ENCODE measurements at places on chromosomes 16 and 17.

- DNase-seq = no peak
Measured at GRCh38 chr17:1322014-1322428, 42.6 kb downstream of the TRARG1 start.

DNA sequence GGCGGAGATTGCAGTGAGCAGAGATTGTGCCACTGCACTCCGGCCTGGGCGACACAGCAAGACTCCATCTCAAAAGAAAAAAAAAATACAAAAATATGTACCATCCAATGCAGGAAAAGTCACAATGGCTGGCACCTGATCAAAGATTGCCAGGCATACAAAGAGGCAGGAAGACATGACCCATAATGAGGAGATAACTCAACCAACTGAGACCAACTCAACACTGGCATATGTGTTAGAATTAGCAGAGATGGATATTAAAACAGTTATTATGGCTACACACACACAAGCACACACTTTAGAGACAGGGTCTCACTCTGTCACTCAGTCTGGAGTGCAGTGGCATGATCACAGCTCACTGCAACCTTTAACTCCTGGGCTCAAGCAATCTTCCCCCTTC, 10.6 kb downstream of the QRICH2 start:
- no peak for DNase-seq

- no peak for DNase-seq
Measured at GRCh38 chr17:79707931-79708891, 22.5 kb upstream of the ENPP7 start.

- no peak for DNase-seq
Measured at GRCh38 chr17:8846768-8847211, 20.7 kb downstream of the PIK3R6 start.

DNA sequence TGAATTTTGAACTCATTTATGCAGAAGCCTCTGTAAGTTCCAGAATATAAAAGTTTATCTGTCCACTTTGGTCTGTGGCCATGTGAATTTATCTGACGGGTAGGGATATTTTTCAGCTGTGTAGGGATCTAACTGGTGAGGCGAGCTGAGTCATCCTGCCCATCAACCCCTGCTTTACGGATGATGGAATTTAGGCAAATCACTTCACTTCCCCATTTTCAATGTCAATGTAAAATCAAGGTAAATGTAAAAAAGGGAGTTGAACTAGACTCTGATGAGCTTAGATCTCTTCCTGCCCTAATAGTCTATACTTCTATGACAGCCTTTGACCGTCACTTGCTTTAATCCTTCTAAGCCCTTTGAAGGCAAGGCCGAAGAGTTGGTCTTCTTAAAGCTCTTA, 2.6 kb downstream of the SLC16A6 start:
- no peak for DNase-seq

DNA sequence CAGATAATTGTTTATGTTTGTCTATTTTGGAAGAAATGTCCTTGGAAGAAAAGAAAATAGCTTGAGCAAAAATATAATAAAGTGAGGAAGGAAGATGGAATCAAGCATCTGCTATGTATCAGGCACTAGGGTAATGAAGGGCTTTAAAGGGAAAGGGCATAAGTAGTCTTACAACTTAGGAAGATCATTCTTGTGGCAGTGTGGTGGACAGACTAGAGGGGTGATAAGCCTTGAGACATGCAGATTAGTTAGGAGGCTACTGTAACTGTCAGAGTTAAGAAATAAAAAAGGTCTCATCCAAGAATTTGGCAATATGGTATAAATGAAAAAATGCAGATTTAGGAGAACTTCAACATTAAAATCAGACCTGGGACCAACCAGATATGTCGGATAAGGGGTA, 14.9 kb downstream of the FAM222B start:
- DNase-seq = no peak

DNA sequence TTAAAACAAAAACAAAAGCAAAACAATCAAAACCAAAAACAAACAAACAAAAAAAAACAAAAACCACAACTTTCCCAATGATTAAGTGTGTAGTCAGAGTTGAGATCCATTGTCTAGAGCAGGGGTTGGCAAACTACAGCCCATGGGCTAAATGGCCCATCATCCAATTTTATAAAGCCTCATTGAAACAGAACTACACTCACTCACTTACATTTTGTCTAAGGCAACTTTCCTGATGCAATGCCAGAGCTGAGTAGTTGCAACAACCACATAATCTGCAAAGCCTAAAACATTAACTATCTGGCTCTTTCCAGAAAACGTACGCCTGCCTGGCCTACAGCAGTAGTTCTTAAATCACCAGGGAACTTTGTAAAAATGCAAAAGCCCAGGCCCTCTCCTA, 124.1 kb downstream of the SOX9 start:
- no peak for DNase-seq

- DNase-seq = no peak
Measured at GRCh38 chr17:17884391-17885357, 47.9 kb upstream of the SREBF1 start.

DNA sequence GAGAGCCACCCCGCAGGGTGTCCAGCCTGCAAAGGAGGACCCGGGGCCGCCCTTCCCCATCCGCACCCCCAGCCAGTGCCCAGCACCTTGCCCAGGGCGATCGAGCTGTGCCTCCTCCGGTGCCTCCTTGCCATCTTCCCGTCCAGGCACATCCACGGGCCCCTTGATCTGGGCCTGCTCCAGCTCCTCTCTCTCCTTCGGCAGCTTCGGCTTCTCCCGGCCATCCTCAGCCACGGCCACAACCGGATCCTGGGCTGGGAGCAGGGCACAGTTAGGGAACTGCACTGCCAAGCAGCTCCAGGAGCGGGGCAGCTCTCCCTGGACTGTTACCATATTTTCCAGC, 13.8 kb downstream of the NDUFAF8 start:
- no peak for DNase-seq

GRCh38 chr17:33055171-33055611, 63.5 kb downstream of the SPACA3 start:
- no peak for DNase-seq

- no peak for DNase-seq
Measured at GRCh38 chr16:87331241-87331801, 14.1 kb upstream of the C16orf95 start.

DNA sequence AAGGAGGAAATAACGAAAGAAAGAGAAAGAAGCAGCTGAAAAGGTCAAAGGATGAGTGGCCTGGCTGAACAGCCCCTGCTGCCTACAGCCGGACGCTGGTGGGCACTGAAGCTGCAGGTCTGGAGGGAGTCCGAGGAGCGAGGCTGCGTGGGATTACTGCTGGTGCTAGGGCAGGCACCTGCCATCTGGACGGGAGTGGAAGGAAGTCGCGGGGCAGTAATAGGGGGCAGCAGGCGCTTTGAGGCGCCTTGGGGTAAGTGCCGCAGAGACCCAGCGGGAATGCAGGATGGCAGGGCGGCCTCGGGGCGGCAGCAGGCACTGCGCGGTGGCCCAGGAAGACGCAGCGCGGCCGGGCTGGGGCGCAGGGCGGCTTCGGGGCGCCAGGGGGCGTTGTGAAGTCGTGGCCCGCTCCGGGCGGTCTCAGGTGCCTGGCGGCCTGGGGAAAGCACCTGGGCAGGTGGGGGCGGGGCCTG, 303 bp upstream of the SCNN1G start:
- no peak for DNase-seq

DNA sequence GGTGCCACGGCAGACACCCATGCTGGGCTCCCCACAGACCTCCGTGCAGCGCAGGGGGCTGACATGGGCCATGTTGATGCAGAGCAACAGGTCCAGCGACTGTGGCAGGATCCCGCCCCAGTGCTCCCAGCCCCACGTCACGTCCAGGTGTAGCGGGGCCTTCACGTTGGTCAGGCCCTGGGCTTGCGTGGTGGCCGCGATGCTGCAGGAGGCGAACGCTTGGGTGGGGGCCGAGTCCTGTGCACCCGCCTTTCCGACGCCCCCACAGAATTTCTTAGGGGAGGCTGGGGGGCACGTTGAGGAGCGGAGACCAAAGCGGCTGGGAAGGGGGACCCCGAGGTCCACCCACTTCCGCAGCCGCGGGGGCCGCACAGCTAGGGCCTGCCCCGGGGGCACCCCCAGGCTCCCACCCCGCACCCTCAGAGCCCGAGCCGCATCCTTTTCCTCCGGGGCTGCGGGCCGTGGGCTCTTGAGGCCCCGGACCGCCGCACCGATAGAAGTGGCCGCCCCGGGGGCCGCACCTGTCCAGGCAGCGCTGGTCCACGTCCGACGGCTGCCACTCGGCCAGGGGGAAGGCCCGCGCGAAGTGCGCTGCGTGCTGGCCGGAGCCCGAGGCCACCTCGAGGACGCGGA, 416 bp downstream of the METTL26 start:
- no peak for DNase-seq

GRCh38 chr16:84700446-84701300, 873 bp downstream of the USP10 start:
- no peak for DNase-seq

DNA sequence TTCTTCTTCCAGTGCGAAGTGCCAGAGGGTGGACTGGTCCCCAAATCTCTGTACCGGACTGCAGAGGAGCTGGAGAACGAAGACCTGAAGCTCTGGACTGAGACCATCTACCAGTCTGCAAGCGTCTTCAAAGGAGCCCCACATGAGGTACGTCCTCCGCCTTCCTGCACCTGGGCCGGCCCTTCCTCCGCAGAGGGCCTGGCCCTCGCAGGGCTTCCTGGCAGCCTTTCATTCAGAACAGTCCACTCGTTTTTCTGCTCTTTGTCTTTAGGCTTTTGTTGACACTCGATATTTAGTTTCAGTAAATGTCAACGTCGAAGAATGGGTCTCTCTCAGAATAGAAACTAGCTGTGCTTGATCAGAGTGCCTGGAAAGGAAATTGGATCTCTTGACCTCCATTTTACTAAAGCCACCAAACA, 68.6 kb downstream of the SEC14L1 start:
- DNase-seq = no peak

- DNase-seq = no peak
Measured at GRCh38 chr16:1572673-1573072, 39.2 kb downstream of the IFT140 start.

GRCh38 chr17:20122254-20122879, 113.2 kb downstream of the SPECC1 start:
- DNase-seq = no peak

- no peak for DNase-seq
Measured at GRCh38 chr16:53429221-53429943, 4.9 kb upstream of the RBL2 start.

- DNase-seq = peak; percentile 39
Measured at GRCh38 chr16:83402967-83403366, 404.8 kb upstream of the HSBP1 start.

- no peak for DNase-seq
Measured at GRCh38 chr16:53507464-53508179, 4.6 kb upstream of the AKTIP start.

All from smooth muscle cell of the brain vasculature (primary cell).